SIG-M5 (cell line): ENCODE measurements at places on chromosomes 7 and 10.

- DNase-seq: no peak
These were observed 4.8 kb upstream of the ADAP1 start for GRCh38 chr7:959271-959670.

DNA sequence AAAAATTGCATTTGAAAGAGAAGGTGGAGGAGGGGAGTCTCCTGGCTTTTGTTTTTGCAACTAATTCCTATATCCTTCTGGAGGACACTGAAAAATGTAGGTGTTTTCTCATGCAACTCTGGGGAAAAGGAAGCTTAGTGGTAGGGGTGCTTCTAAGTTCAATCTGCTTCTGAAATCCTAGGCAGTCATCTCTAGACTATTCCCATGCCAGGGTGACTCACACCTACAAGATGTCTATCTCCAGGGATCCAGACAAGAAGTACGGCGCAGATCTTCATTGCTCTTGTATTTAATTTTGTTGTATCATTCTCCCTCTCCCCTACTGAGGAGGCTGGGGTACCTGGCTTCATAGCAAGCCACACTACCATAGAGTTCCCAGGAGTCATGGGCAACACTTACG is 258.8 kb downstream of the PHF14 start:
- no peak for DNase-seq

- no peak for DNase-seq
These were observed 63.3 kb downstream of the PPP1R3C start for GRCh38 chr10:91569522-91569921.

DNA sequence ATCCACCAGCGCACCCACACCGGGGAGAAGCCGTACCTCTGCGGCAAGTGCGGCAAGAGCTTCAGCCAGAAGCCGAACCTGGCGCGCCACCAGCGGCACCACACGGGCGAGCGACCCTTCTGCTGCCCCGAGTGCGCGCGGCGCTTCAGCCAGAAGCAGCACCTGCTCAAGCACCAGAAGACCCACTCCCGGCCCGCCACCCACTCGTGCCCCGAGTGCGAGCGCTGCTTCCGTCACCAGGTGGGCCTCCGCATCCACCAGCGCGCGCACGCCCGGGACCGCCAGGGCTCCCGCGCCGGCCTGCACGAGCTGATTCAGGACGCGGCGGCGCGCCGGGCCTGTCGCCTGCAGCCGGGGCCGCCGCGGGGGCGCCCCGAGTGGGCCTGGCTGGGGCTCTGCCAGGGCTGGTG is 17.7 kb downstream of the ZNF775 start:
- DNase-seq: no peak

DNA sequence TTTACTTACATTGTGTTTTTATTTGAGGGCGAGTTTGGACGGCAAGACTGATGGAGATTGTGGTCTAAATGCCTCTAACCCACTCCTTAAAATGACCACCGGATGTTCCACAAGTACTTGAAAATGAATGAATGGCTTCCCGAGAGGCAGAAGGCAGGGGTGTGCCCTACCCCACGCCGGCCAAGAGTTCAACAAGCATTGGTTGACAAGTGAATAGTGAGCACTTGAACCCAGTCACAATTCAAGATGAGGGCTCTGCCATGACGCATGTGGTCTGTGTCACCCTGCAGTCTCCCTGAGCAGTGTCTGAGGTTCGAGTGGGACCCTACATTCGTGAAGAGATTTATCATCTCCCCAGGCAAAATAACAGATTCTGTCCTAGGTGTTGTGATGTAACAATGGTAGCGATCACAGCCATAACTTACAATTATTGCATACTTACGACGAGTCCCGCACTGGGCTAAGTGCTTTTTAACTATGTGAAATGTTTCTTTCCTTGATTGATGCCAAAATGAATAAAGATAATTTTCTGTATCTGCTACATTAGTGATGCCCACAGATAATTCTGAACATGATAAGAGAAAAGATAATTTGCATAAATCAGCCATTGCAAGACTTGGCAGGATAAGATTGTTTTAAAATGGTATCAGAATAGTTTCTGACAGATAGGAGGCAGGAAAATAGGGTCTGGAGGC is 305.4 kb downstream of the WDR37 start:
- DNase-seq: no peak

DNA sequence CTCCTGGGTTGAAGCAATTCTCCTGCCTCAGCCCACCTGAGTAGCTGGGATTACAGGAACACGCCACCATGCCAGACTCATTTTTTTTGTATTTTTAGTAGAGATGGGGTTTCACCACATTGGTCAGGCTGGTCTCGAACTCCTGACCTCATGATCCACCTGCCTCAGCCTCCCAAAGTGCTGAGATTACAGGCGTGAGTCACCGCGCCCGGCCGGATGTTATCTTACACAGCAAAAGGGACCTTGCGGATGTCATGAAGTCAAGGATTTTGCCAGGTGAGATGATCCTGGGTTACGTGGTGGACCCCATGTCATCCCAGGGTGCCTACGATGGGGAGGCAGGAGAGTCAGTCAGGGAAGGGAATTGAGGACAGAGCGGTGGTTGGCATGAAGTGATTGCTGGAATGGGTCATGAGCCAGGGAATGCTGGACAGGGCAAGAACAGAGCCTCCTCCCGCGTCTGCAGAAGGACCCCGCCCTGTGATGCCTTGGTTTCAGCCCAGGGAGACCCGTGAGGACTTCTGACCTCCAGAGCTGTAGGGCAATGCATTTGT is 8.7 kb upstream of the UBE3C start:
- no peak for DNase-seq

DNA sequence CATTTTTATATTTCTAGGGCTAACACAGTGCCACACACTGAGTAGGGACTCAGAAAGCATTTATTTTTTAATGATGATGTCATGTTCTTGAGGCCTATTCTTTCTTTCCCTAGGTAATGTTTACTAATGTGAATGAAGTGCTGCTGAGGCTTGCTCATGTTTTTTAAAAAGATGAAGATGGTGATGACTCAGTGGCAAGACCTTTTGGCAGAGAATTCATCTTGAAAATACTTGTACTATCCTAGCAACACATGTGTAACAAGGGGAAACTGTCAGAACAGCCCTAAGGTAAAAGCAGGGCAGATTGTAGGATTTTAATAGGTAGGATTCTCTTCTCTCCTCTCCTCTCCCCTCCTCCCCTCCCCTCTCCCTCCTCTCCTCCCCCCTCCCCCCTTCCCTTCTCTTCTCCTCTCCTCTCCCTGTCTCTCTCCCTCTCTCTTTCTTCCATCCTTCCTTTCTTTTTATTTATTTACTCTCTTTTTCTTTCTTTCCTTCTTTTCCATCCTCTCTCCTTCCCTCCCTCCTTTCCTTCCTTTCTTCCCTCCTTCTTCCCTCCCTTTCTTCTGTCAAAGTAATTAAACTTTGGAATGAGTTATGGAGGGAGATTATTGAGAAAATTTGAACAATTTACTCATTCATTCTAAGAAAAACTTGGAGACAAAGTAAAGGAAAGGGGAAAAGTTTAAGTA is 75.3 kb downstream of the ZNF92 start:
- DNase-seq: no peak

- DNase-seq: no peak
These were observed 211.8 kb downstream of the SKAP2 start for GRCh38 chr7:26652401-26653100.
